ENCODE measurements at places on chromosomes 2 and 18. TPM values are rescaled to one million over a fixed set of nuclear protein-coding genes. Genes with fewer than 3 reads are reported as not detected.

PTH2R gene
- not detected for total RNA-seq

DNA sequence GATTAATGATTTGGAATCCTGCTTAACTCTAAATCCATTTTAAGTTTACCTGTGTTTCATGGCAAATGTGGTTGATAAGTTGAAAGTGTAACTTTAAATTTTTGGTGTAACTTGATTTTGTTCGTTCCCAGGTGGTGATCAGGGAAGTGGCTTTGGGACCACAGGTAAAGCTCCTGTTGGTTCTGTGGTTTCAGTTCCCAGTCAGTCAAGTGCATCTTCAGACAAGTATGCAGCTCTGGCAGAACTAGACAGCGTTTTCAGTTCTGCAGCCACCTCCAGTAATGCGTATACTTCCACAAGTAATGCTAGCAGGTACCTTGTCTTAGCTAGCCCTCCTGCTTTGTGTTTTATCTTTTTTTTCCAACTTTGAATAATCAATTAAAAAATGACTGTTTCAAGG, 62.8 kb downstream of the AGFG1 start:
- no peak for DNase-seq

- no peak for DNase-seq
Measured at GRCh38 chr2:143545949-143546255, 416.7 kb downstream of the ARHGAP15 start.

GRCh38 chr2:12702168-12703121, 14.3 kb upstream of the TRIB2 start:
- DNase-seq: peak; percentile 57

- DNase-seq: no peak
Measured at GRCh38 chr2:167265004-167265403, 376.7 kb downstream of the XIRP2 start.

Measured in SJSA1 (cell line).